MV-4-11 (cell line): ENCODE measurements at places on chromosomes 6 and 20.

DNA sequence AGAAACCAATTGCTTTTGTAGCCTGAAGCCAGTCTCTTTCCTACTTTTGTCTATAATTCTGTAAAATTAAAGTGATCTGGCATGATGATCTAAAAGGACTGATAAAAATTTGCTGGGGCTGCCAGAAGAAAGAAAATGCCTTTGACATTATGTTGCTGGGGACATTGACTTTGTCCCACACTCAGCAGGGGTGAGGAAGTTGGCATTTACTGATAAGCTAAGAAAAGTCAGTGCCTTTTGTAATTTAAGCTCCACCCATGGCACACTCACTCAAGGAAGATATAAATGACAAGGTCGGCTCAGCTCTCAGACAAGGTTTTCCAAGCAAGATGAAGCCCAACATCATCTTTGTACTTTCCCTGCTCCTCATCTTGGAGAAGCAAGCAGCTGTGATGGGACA lies at the start of gene SEMG1:
SEMG1 (plus strand) TSS at position 309 of the 400 bp plus-strand sequence; CDS start at position 330, 21 bp downstream.
- DNase-seq: no peak

- no peak for DNase-seq
These were observed 25.4 kb downstream of the ZNF311 start for GRCh38 chr6:28979679-28980078.

DNA sequence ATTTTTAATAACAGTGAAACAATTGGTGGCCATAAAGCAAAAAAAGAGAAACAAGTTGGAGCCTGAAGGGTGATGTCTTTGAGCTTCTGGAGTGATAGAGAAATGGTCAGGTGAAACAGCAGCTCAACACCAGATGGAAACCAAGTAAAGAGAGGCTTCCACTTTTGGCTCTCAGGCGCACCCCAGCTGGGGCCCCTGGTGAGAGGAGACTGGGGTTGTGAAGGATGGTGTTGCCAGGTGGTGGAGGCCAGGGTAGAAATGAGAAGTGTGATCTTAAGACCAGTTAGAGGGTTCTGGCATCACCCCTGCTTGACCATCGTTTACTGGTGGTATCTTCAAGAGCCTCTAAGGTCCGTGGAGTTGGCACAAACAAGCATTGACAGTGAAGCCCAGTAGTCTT lies 126.0 kb upstream of the AKIRIN2 start:
- DNase-seq: no peak

DNA sequence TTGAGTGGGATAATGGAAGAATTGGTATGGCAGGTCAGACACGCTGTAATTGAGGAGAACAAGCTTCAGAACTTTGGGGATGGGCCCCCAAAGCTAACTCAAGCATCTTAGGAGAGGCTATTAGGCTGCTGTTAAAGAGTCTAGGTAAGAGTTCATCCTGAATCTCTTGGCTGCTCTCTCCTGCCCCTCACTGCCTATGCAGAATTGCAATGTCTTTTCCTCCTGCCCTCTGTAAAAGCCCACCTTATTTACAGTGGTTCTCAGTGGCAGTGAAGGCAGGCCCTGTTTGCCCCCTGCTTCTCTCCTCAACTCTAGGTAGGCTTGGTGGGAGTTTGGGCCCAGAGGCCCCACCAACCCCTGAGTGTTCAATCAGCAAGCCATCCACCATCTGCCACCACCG lies 55.0 kb downstream of the LYRM2 start:
- DNase-seq: no peak

DNA sequence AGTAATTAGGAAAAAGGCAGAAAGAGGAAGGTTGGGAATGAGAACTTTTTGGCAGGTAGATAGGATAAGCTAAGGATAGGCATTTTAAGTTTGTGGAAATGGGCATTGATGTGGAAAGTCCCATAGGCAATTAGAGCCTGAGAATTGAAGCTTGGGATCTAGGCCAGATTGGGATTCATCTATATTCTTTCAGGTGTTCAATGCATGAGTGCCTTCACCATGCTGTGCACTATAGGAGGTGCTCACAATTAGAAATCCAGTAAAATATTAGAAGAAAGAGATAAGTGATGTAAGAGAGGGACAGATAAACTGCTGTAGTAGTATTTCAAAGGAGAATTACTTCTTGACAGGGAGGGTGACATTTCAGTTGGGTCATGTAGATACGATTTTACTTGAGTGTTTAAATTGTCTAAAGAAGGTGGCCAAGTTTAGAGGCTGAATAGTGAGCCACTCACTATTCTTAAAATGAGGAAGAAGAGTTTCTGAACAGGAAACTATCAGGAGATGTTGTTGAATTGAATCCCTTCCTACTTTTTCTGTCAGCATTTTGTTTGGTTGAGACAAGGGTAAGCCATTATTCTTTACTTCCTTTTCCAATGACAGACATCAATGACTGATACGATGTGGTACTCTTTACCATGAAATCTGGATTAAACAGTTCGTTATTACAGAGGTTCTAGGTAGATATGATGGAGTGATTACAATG lies 31.0 kb upstream of the CTAGE9 start:
- peak; percentile 29 for DNase-seq

- no peak for DNase-seq
These were observed 11.1 kb upstream of the NTSR1 start for GRCh38 chr20:62697468-62697912.

DNA sequence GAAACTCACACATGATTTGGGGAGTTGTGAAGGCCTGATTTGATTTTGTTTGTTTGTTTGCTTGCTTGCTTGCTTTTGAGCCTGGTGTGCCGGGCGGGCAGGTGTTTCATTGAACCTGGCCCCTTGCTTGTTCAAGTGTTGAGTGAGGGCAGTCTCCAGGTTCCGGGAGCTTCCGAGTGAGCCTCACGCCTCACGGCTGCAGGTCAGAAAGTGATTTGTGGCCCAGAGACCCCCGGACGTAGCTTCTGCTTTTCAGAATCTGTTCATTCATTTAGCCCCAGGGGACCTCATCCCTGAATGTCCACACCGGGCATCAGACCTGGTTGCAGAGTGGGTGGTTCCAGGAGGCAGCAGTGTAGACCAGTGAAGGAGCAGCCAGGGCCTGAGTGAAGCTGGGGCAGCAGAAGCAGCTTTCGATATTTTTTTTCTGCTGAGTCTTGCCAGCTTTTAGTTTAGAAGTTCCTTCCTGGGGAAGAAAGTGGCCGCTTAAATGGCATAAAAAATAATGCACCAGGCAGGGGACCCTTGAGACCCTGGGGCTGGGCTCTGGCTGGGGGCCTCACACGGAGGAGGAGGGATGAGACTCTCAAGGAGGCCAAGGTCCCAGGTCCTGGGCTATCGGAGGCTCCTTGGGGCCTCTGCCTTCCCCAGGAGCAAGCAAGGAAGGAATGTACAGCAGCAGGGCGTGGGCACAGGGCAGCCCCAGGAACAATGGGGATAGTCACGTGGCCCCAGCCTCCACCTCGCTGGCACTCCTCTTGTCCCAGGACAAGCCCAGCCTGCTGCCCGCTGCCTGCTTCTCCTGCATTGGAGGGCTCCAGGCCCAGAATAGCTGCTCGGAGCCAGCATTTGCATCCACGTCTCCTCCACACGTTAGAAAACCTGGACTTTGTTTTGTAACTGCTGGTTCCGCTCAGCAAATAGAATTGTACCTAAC lies 89.2 kb upstream of the BHLHE23 start:
- no peak for DNase-seq

GRCh38 chr6:151442371-151442770 lies 9.6 kb downstream of the RMND1 start:
- no peak for DNase-seq

GRCh38 chr6:14454473-14454775 lies 336.9 kb downstream of the CD83 start:
- no peak for DNase-seq

DNA sequence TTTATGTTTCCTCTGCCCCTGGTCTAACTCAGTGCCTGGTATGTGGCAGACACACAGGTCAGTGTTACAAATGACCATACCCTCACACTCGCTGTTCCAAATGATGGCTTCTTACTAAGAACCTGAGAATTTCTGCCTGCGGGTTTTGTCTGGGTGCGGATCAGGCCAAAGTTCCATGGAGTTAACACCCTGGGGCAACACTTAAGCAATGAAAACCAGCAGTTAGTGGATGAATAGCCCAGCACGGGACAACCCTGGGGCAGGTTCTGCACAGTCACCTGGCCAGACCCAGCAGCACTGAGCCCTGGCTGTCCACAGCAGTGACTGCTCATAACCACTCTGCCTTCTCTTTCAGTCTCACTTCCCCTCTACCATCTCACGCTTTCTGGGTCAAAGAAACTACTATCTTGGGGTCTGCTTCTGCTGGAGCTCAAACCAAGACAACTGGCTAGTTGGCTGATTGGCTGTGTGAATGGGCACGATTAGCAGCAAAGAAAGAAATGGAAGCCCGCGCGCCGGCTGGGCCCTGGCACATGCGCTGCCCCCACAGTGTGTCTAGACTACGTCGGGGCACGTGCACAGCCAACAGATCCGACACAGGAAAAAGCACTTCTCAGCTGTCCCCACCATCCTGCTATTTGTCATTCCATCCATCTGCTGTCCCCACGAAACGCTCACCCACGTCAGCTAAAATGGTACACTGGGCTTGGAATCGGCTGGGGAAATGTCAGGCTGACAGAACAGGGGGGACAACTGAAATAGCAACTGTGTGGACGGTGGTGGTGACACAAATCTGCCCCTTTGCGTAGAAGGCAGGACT lies 36.6 kb downstream of the MGME1 start:
- DNase-seq: peak; percentile 85

- no peak for DNase-seq
These were observed 1.5 kb upstream of the PRSS35 start for GRCh38 chr6:83510791-83511190.

DNA sequence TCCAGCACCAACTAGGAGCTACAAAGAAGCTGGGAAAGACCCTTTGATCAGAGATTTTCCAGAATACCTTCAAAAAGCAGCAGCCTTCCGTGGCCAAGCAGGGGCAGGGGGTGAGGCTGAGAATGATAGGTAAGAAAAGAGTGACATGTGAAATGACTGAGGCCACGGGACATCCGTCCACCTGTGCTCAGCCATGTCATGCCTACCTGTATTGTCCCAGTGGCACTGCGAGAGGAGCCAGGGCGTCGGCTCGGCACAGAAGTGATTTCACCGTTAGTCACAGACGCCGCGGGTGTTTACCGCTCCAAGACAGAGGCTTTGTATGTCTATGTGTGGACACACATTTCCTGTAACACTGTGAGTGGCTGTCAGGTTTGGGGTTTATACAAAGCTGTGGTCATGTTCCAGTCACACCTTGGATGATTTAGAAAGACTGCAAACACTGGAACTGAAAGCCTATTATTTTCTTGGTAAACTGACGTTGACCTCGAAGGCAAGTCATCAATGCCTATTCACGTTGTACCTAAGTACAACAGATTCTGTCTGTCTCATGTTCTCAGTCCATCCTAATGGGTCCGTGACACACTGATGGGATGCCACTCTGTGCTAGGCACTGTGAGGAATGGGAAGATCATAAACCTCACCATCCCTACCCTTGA lies 32.1 kb upstream of the JAG1 start:
- DNase-seq: no peak

- no peak for DNase-seq
These were observed 129.3 kb upstream of the PDE7B start for GRCh38 chr6:135722190-135722589.

- no peak for DNase-seq
These were observed 12.3 kb upstream of the RAET1L start for GRCh38 chr6:150037526-150038201.

DNA sequence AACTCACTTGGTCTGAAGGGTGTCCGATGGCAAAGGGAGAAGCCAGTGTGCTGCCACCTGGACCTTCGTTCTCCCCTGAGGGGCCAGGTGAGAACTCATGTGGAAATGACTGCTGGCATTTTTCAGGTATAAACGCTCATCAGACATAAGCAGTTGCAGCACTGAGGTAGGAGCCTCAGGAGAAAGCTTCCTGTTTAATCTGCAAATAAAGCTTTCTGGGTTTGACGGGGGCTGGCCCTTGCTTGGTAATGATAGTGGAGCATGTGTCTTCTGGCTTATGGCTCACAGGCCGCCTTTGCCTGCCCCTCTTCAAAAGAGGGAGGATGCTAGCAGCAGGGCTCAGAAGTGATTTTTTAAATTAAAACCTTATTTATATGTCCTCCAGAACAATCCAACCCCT lies 122.1 kb upstream of the SLC24A3 start:
- no peak for DNase-seq

- DNase-seq: peak; percentile 29
These were observed 185.8 kb upstream of the MAN1A1 start for GRCh38 chr6:119535332-119535731.

- no peak for DNase-seq
These were observed 28.6 kb downstream of the C6orf89 start for GRCh38 chr6:36914227-36914794.

GRCh38 chr20:19710336-19711120 lies 47.5 kb upstream of the RIN2 start:
- DNase-seq: no peak

- no peak for DNase-seq
These were observed 257.1 kb downstream of the ADGB start for GRCh38 chr6:146855889-146856288.
